ENCODE measurements at places on chromosomes 16 and 17.
A peak's percentile ranks its signal among the peaks of the same experiment; 100 is the strongest.

- DNase-seq, result no peak
Observed at GRCh38 chr17:20800146-20800545, 220.6 kb downstream of the CDRT15L2 start.

DNA sequence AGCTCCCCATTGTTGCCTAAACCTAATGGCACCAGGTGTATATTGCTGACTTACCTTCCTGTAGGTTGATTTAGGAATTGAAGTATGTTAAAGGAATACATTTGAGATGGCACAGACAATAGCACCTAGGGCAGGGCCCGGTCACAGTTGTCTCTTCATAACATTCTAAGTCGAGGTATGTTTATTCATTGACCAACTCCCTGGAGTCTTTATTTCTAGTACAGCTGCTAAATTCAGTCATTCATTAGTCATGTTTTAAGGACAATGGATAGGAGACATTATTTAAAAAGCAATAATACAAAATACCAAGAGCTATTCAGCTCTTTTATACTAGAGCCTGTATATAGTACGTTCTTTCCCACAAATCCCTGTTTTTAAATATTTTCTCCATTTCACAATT is 369.5 kb upstream of the HSBP1 start:
- DNase-seq, result no peak

DNA sequence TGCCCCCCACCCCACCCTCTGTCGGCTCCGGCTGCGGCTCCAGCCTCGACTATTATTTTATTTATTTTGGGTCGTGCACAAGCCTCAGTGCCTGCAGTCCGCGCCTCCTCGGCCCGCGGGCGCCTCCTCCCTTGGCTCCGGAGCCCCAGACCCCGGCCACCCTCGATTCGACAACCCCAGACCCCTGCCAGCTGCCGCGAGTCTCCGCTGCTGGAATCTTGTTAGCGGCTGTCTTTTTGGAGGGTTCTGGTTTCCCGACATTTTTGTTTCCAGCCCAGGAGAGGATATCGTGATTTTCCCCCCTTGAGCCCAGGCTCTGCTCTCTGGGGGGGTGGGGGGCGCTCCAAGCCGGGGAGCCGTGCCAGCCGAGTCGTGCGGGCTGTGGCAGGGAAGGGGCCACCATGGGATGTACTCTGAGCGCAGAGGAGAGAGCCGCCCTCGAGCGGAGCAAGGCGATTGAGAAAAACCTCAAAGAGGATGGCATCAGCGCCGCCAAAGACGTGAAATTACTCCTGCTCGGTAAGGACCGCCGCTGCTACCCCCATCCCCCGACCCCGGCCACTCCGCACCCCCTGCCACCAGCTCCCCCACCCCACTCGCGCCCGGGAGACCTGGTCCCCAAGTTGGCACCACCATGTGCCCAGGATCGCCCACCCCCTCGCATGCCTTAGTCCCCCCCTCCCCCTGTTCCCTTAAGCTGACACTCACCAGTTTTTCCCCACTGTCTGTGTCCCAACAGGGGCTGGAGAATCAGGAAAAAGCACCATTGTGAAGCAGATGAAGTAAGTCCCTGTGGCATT is 746 bp downstream of the GNAO1 start:
- no peak for DNase-seq

DNA sequence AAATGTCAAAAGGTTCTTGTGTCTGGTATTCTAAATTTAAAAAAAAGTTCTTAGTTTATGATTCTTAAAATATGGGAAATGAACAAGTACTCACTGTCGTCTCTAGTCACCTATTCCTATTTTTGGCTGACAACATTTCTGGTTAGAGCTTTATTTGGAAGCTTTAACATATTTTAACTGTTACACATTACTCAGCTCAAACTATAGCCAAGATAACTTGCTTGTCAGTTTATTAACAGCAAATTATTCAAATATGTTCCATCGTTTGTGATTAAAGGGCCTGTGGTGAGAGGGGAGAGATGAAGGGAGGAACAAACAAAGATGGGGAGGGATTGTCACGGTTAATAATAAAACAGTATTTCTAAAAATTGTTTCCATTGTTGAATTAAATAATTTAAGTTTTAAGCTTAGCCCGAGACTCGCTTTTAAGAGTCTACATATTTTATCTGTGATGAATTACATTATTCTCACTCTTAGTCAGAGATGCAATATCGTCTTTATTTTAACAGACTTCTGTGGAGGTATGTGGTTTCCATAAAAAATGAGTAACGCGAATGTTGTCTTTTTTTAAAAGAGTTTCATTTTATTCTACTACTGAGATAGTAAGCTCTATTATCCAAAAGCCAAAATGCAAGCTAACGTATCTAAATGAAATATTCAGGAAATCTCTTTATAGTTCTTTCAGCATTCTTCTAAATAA is 321.9 kb upstream of the PMFBP1 start:
- no peak for DNase-seq

DNA sequence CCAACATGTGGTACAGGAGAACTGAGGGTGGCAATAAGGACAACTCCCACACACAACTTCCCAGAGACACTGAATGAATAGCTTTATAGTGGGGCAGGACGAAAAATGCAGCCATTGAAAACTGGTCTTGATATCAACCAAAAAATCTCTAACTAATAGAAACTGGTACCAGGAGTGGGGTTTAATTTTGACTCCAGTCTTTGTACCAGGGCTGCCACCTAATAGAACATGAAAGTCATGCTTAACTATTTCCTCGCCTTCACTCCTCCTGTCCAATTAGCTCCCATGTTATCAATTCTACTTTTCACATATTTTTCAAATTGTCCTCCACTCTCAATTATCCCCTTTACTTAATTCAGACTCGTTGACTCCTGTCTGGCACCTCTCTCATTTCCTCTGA is 192.0 kb upstream of the ERCC4 start:
- DNase-seq, result no peak

GRCh38 chr16:78842950-78843349 is 743.5 kb downstream of the WWOX start:
- no peak for DNase-seq

GRCh38 chr16:11780991-11781680 is 15.9 kb downstream of the ZC3H7A start:
- DNase-seq, result no peak

- DNase-seq, result no peak
Observed at GRCh38 chr17:45086865-45087503, 25.9 kb downstream of the NMT1 start.

DNA sequence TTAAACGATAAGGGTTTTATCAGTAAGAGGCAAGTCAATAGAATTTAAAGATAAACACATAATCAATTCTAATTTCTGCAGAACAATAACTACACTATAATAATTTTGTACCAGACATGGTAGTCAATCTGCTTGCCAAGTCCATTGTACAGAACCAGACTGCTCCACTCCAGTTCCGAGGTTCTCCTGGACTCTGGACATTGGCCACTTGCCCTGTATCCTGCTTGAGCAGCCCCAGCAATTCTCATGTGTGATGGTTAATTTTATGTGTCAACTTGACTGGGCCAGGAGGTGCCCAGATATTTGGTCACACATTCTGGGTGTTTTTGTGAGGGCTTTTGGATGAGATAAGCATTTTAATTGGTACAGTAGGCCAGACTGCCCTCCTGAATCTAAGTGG is 384.6 kb downstream of the SLC39A11 start:
- no peak for DNase-seq

DNA sequence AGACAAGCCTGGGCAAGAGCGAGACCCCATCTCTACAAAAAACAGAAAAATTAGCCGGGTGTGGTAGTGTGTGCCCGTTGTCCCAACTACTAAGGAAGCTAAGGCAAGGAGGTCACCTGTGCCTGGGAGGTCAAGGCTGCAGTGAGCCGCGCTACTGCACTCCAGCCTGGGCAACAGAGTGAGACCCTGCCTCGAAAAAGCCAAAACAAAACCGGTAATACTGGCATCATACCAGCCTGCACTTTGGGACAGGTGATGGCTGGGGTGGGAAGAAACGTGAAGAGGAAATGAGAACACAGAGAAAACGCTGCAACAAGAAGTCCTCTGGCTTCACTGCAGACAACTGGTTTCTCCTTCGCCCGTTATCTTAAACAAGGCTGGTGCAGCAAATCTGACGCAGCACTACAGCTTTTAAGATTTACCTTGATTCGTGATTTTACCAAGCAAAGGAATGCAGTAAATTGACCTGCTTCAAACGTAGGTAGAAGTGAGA is 725 bp upstream of the CASC3 start:
- DNase-seq, result no peak

GRCh38 chr17:76318586-76318985 is 10.5 kb upstream of the QRICH2 start:
- DNase-seq, result no peak

GRCh38 chr16:48384520-48385252 is 527 bp downstream of the SIAH1 start:
- no peak for DNase-seq

- no peak for DNase-seq
Observed at GRCh38 chr17:55654022-55654421, 68.6 kb downstream of the TMEM100 start.

DNA sequence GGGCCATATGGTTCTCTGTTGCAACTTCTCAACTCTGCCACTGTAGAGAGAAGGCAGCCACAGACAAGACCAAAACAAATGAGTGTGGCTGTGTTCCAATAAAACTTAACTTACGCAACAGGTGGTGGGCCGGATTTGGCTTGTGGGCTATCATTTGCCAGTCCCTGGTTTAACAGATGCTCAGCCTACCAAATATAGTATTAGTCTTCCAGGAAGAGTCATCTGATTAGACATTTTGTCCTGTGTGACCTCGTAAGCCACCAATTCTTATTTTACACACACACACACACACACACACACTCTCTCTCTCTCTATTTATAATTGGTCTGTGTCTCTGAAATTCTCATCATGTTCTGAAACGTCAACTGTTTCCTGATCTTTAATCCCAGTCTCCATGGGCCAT is 245.9 kb downstream of the XYLT1 start:
- DNase-seq, result no peak

DNA sequence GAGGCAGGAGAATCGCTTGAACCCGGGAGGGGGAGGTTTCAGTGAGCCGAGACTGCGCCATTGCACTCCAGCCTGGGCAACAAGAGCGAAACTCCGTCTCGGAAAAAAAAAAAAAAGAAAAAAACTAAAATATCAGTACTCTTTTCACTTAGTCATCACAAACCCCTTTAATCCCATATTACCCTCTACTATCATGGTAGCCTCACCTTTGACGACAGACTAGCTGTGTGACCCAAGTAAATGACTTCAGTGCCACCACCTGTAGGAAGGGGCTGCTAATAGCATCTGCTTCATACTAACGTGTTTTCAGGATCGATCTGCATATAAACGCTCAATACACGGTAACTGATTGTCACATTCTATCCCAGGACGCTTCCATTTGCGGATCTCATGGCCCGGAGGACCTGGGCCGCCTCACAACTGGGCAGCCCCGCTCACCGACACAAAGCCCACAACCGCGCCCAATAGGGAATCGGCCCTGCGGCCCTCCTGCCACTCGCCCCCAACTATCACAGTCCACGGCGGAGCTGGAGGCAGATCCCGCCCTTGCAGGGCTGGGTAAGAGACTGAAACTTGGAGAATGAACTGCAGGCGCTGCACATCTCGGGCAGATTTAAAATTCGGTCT is 1.1 kb upstream of the ZNF263 start:
- DNase-seq, result no peak

DNA sequence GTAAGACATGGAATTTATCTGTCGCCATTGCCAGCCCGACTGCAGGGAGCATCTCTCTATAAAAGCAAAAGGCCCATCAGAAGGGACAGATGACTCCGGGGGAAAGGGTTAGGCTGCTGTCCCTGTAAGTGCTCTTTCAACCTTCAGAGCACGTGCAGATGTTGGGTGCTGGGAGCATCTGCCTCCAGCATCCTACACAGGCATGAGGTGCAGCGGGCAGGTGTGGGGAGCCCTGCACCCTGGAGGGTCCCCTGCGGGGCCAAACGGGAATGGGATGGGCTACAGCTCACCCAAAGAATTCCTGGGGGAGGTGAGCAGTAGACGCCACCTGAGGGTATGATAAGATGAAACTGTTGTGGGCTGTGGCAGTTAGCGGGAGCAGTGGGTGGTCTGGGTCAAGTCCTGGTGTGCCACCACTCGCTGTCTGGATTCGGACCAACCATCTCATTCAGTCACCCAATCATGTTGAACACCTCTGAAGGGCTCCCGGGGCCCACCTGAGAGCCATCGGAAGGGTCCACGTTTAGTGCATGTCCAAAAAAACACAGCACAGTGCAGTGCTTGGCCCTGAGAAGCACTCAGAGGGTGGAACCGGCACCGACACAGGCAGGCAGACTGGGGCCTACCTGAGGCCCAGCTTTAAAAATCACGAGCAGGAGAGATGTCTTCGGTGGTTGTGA is 3.8 kb downstream of the SMCR8 start:
- no peak for DNase-seq

- DNase-seq, result no peak
Observed at GRCh38 chr16:58515871-58516767, 802 bp downstream of the SETD6 start.

- DNase-seq, result peak; percentile 33
Observed at GRCh38 chr17:18184143-18185031, 759 bp downstream of the ALKBH5 start.

DNA sequence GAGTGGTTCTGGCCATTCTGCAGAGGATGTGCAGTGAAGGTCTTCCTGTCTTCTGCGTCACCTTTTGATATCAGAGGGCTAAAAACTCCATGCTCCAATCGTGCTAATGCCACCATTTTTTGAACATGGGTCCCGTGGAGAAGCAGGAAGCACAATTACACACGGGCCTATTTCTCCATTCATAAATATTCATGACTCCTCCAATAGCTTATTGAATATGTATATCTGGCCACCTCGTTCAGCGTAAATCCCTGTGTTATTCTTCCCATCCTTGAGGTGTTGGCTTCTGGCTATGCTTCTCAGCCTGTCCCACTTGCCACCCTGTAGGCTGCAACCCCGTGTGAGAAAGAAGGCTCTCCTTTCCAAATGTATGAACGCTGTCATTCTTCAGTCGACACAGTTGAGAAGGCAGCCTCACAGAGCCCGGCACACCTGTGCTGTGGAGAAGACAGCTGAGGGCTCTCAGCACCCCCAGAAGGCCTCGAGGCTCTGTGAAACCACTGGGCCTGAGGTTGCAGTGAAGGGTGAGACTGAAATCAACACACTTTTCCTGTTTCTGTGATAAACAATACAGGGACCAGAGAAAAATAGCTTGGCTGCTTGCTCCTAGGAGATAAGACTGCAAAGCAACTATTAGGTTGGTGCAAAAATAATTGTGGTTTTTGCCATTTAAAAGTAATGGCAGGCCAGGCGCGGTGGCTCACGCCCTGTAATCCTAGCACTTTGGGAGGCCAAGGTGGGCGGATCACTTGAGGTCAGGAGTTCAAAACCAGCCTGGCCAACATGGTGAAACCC is 4.9 kb upstream of the ANKRD40CL start:
- no peak for DNase-seq

GRCh38 chr17:50493744-50494143 is 14.5 kb upstream of the MYCBPAP start:
- DNase-seq, result no peak

GRCh38 chr17:18626152-18626870 is 17.9 kb downstream of the TBC1D28 start:
- no peak for DNase-seq
